Activated CD4-positive, alpha-beta T cell treated with anti-CD3 and anti-CD28 coated beads for 36 hours (primary cell): ENCODE measurements at places on chromosomes 2 and 18.

- DNase-seq = no peak
These were observed 56.1 kb upstream of the DLGAP1 start for GRCh38 chr18:4511166-4511565.

DNA sequence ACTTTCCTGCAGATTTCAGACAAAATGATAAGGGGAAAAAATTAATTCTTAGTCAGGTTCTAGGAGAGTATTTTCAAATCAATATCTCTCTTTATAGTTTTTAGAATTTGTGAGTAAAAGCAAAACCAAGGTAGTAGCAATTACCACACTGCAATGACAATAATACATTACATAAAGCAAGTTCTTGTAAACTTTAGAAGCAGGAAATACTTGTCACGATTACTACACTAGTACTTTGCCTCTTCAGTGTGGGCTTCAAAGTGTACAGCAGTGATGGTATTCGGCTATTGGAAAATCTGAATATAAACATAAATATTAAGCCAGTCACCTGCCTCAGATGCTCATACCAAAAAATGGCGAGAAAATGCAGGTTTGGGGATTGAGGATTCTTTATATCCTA, 81.0 kb downstream of the ALPK2 start:
- no peak for DNase-seq

GRCh38 chr2:70024284-70024683, 62.9 kb upstream of the ASPRV1 start:
- no peak for DNase-seq

DNA sequence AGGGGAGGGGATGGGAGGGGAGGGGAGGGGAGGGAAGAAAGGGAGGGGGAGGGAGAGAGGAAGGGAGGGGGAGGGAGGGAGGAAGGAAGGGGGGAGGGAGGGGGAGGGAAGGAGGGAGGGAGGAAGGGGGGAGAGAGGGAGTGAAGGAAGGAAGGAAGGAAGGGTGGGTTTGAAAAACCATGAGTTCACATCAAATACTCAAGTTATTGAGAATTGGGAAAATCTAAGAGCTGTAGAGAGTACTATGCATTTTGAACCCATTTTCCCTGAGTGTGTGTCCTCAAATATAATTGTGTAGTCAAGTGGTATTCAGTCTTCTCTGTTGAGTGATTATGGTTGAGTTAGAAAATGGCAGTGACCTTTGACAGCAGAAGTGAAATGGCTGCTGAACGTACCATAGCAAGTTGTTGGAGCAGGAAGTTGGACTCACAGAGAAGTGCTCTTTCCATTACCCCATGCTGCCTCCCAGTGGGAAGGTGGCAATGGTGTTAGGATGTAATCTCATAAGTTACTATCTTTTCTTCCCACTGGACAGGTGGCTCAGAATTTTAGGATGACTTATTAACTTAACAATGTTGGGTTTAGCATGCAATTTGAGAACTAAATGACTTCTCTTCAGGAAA, 214.6 kb downstream of the SETBP1 start:
- DNase-seq = peak; percentile 62

- DNase-seq = no peak
These were observed 66.0 kb upstream of the SCN7A start for GRCh38 chr2:166560022-166560421.

DNA sequence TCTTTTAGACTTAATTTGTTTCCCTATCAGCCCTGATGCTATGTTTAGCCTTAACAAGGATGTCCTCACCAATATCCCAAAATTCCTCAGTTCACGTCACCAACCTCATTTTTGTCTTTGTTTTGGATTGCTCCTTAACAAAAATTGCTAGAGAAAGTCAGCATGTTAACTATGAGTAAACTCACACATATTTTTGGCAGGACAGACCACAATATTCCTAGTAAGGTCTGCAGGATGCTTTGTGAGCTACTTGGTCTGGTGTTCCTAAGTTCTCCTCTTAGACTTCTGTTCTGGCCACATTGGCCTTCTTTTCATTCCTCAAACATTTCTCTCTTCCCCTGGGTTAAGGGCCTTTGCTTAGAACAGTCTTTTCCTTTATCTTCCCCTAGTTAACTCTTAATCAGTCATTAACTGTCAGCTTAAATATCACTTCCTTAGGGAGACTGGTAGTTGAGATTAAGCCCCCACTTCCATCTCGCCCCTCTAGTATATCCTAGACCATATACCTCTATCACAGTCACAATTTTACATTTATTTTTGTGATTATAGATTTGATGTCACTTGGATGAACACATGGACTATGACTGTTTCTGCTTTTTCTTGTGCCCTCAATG, 116.2 kb downstream of the ADCYAP1 start:
- DNase-seq = no peak

- DNase-seq = no peak
These were observed 241.6 kb downstream of the PDE11A start for GRCh38 chr2:177830881-177831386.

DNA sequence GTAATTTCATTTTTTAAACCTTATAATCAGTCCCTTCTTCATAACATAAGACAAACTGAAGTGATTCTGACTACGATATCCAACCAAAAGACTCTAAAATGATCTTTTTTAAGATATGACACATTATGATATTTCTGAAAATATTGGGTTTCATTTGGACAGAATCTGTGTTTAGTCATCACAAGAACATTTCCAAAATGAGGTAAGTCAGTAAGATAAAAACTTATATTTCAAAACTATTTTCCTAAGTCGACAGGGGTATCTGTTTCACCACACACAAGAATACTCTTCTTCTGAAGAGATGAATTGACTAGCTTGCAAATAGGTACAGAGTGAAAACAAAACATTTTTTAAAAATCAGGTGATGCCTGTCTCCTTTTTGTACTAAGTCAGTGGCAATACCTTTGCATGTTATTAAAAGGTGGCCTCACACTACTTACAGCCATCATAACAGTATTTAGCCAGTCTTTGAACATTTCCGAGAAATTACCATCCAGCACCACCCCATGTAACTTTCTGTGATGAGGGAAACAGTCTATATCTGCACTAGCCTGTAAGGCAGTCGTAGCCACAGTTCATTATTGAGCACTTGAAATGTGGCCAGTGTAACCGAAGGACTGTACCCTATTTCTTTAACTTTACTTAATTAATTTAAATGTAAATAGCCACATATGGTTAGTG, 13.5 kb downstream of the STK39 start:
- no peak for DNase-seq

- no peak for DNase-seq
These were observed 207.3 kb upstream of the APCDD1 start for GRCh38 chr18:10247021-10247741.

GRCh38 chr18:27712066-27712465, 464.9 kb downstream of the CDH2 start:
- DNase-seq = no peak

DNA sequence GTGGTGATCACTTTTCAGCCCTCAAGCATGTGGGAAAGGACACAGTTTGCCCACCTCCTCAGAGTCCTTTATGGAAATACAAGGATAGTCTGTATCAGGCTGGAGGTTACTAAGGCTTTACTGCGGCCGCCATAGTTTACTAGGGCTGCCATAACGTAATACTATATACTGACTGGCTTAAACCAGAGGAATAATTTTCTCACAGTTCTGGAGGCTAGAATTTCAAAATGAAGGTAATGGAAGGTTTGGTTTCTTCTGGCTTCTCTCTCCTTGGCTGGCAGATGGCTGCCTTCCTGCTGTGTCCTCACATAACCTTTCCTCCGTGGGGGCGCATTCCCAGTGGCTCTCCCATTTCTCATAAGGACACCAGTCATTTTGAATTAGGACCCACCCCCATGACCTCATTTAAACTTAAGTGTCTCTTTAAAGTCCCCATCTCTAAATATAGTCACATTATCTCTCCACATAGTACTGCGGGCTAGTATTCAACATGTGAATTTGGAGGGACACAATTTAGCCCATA, 12.5 kb upstream of the ATIC start:
- no peak for DNase-seq

- no peak for DNase-seq
These were observed 1047.7 kb upstream of the NRXN1 start for GRCh38 chr2:52079602-52080001.

GRCh38 chr18:77772177-77772576, 522.5 kb downstream of the GALR1 start:
- no peak for DNase-seq

GRCh38 chr2:53969968-53970723, 647 bp downstream of the PSME4 start:
- DNase-seq = peak; percentile 39

- peak; percentile 6 for DNase-seq
These were observed 674 bp upstream of the ERBB4 start for GRCh38 chr2:212539072-212539880.

DNA sequence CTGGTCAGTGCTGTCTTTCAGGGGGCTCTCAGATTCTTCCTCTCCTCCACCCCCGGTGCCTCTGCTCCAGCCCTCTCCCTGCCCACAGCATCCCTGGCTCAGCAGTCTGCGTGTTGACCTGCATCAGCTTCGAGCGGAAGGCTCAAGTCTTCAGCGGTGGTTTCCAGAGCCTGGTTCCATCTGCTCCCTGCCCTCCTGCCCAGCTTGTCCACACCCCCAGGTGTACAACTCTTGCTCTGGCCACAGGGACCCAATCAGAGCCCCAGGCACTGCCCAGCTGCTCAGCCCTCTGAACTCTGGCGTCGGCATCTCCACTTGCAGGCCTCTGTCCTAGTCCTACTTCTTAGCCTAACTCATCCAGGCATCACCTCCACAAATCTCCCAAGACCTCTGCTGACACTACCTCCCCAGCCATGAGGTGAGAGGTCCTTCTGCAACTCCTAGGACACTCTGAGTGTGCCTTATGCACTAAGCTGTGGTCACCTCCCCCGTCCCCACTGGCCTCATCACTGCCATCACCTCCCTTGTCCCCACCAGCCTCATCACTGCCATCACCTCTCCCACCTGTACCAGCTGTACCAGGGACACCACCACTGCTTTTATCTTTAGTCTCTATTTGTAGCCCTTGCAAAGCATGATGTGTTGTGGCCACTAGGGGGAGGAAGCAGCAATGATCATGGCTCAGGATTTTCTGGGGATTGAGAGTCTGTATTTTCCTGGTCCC, 60.9 kb downstream of the EDAR start:
- DNase-seq = peak; percentile 64

DNA sequence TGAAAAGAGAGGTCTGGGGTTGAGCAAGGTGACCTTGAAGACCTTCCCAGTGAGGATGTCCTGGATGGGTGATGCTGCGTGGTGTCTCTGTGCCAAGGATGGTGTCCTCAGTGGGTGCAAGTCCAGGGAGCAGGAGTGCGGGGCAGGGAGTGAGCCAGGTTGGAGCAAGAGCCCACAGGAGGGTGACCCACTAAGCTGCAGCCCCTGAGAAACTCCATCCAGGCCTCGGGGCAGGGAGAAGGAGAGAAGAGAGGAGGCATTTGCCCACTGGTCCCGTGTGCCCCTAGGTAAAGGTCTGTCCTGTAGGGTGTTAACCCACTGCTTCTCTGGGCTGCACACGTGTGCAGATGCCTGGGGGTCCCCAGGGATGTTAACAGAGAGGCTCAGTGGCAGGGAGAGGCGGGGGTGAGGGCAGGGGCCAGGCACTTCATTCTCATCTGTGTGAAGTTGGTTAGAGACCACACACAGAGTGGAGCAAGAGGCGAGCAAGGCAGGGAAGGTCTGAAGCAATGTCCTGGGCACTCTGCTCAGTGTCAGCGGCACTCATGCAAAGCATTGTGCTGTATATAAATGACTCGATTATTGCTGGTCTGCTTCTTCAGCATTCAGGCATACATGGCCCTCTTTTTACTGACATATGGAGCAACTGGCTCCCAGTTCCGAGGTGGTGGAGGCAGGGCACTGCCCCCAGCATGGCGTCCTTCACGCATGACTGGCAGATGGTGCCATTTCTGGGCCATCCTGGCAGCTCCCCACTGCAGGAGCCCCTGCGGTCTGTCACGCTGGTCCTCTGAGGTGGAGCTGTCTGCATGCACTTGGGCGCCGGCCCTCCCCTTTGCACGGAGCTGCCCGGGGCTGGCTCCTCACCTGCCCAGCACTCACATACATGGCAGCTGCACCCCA, 117.2 kb upstream of the HS6ST1 start:
- DNase-seq = no peak

- DNase-seq = no peak
These were observed 118.8 kb downstream of the ZBTB7C start for GRCh38 chr18:48290162-48290926.

DNA sequence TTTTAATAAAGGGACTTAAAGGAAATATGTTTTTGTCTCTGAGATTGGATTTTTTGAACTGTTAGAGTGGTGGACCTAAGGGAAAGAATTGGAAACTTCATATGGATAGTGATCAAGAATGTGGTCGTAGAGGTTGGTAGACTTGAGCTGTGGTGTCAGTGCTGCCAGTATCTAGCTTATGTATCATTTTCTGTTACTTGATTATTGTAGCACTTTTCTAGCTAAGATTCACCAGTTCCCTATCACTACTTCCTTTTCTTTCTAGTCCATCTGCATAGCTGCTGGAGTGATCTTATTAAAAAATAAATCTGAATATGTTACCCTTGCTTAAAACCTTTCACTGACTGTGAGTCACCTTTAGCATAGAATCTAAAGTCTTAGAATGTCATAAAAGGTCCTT, 6.0 kb downstream of the ACVR2A start:
- DNase-seq = no peak

GRCh38 chr2:156511122-156511521, 74.9 kb downstream of the GPD2 start:
- DNase-seq = no peak

DNA sequence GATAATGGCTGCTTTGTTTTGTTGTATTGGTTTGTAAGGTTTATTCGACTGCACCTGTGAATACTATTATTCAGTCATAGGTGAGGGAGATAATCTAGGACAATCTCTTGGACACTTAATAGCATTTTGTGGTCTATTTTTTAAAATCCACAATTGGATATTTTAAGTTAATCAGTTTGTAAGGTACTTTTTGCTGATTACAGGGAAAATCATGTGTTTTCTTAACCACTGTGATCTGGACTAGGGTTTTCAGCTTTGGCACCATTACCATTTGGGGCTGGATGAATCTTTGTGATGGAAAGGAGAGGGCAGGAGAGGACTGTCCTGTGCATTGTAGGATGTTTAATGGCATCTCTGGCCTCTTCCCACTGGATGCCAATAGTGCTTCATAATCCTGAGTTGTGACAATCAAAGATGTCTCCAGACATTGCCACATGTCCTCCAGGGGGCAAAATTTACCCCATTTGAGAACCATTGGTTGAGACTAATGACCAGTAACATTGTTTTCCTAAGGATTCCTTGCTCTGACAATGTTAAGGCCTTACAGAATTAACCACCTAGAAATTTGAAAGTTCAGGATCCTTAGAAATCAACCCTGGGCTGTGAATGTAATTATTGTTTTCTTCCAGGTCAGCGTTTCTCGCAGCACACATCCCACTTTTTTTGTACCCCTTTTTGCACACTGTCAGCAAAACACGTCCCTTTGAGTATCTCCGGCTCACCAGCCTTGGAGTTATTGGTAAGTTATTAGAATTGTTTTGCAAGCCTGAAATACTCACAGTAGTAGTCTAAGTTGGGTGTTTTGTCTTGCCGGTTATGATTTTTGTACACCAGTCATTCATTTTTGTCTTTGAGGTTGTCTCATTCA, 15.6 kb downstream of the CNOT9 start:
- DNase-seq = no peak

DNA sequence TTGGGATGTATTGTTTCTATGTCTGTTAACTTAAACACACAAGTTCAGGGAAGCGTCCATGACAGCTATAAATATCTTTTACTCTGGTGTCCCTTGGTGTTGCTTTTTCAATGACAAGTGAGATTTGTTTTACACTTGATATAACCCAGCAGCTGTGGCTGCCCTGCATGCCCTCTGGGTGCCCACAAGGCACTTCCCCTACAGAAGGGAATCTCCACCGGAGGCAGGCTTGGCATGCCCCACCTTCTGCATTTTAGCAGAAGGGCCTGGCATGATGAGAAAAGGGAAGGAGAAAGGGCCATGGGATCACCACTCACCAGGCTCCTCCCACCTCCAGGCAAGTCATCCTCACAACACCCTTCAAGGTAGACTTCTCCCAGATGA, 68.7 kb downstream of the TMEM247 start:
- no peak for DNase-seq
